ENCODE measurements at places on chromosomes 7 and 10. TPM values are rescaled to one million over a fixed set of nuclear protein-coding genes. Genes with fewer than 3 reads are reported as not detected.

DNA sequence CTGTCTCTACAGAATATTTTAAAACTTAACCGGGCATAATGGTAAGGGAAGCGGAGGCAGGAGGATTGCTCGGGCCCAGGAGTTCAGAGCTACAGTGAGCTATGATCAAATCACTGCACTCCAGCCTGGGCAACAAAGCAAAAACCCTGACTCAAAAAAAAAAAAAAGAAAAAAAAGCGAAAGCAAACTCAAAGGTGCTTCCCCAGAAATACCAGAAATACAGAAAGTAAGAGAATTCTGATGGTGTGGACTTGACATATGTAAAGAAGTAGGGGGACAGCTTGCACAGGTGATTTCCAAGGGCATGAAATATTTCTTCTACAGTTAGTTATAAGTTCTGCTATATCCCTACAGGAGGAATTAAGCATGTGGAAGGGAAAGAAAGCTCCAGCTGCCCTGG is 69.7 kb upstream of the APBB1IP start:
- H3K4me3 ChIP-seq, result no peak overlapping the region
- no peak for DNase-seq
- H3K27ac ChIP-seq, result no peak overlapping the region
- H3K36me3 ChIP-seq, result no peaks in the 10 kb centered on the region

GRCh38 chr7:37441386-37441760 is 7.3 kb downstream of the ELMO1 start:
- H3K27ac ChIP-seq, result peak overlapping the region; percentile 82
- H3K4me1 ChIP-seq, result peaks cover 26% of the 10 kb centered on the region
- no peak for DNase-seq
- no peaks in the 10 kb centered on the region for H3K27me3 ChIP-seq
- H3K36me3 ChIP-seq, result peaks cover 11% of the 10 kb centered on the region

- H3K27me3 ChIP-seq, result no peaks in the 10 kb centered on the region
- H3K36me3 ChIP-seq, result peaks cover 61% of the 10 kb centered on the region
- H3K27ac ChIP-seq, result no peak overlapping the region
- H3K4me3 ChIP-seq, result no peak overlapping the region
- DNase-seq, result no peak
- peaks cover 29% of the 10 kb centered on the region for H3K4me1 ChIP-seq
Observed at GRCh38 chr7:44482502-44483485, 7.7 kb downstream of the NUDCD3 start.

BLNK gene
- 0.43 TPM for total RNA-seq

ADCY1 gene
- 0.03 TPM for total RNA-seq

Data from activated naive CD8-positive, alpha-beta T cell treated with anti-CD3 and anti-CD28 coated beads, Interleukin-2, amount 10 ng/mL, durations not matched to agents 7 days and 5 days (primary cell).